Right ventricle myocardium superior (tissue), 1 donor: ENCODE measurements at places on chromosomes 6 and 20. TPM values are rescaled to one million over a fixed set of nuclear protein-coding genes. Genes with fewer than 3 reads are reported as not detected.

The LY6G6C gene
- total RNA-seq: not detected

The PLAGL2 gene
- 5.7 TPM for total RNA-seq

The WFDC12 gene
- total RNA-seq: not detected

The MLIP gene
- total RNA-seq: 403 TPM
